ENCODE measurements at places on chromosomes 3 and 15. TPM values are rescaled to one million over a fixed set of nuclear protein-coding genes. Genes with fewer than 3 reads are reported as not detected.

CD80 gene
- total RNA-seq = 0.39 TPM

INKA1 gene
- 1.8 TPM for total RNA-seq

BFSP2 gene
- not detected for total RNA-seq

SMCO1 gene
- total RNA-seq = not detected

HYAL1 gene
- total RNA-seq = 4.2 TPM
